ENCODE measurements at places on chromosomes 4 and X.

GRCh38 chrX:46754036-46754435 is 4.9 kb downstream of the SLC9A7 start:
- DNase-seq = no peak

DNA sequence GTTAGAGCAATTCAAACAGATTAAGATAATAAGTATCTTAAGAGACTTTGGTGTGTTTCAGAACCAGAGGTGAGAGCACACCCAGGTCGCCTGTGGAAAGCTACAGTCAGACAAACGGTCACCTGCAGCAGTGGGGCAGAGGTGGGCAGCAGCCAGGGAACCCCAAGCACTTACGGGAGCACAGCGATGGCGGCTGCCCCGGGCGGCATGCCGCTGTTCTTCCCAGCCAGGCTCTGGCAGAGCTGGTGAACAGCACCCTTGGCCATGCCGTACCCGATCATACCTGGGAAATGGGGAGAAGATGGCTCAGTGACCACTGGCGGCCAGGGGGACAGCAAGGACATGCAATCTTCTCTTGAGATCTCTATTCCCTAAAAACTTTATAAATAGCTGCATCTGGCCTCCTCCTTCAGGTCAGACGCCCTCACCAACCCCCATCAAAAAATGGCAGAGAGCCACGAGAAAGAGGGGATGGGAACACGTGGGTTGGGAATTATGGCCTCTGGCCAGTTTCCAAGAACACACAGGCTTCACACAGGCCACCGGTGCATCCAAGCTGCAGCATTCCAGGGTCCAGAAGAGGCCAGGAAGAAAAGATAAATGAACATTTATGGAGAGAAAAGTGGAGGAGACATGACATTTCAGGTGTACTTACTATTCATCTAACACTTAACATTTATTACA is 19.7 kb downstream of the QDPR start:
- DNase-seq = no peak

- DNase-seq = no peak
Measured at GRCh38 chr4:94603170-94603747, 151.5 kb downstream of the PDLIM5 start.

- no peak for DNase-seq
Measured at GRCh38 chrX:79570524-79571240, 203.5 kb upstream of the ITM2A start.

DNA sequence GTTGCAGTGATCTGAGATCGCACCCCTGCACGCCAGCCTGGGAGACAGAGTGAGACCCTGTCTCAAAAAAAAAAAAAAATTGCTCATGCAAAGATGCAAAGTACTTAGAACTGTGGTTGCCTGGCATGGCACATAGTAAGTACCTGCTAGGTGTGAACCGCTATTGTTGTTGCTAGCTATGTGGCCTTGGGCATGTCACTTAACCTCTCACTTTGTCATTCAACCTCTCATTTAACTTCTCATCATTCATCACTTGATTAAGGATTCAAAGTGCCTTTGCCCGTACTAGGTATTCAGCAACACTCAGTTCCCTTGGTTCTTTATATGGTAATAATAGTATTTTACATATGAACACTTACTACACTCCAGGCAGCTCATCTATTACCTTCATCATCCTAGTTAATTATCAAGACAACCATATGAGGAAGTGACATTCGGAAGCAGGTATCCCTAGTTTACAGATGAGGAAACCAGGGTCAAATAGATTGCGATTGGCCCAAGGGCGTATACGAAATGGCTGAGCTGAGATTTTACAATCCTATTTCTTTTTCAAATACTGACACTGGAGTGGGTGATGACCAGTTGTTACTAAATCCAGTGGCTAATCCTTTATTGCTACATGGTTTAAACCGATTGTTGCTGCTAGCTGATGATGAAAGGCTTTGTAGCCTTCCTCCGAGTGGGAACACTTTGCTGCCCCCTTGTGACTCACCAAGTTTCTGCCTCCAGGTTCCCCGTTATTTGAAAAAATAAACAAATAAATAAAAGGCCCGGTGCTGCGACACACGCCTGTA is 28.8 kb upstream of the SOWAHD start:
- peak; percentile 23 for DNase-seq

GRCh38 chrX:57445832-57446231 is 146.0 kb upstream of the ZXDB start:
- DNase-seq = no peak

All from AG04449 (cell line).